CD4-positive, alpha-beta T cell treated with Interleukin-2 at 100 ng/mL for 4 hours (primary cell): ENCODE measurements at places on chromosomes 4 and X.

- no peak for DNase-seq
These were observed 208.7 kb upstream of the FTHL17 start for GRCh38 chrX:31280580-31280979.

- no peak for DNase-seq
These were observed 195.3 kb downstream of the CHIC1 start for GRCh38 chrX:73758250-73758649.

DNA sequence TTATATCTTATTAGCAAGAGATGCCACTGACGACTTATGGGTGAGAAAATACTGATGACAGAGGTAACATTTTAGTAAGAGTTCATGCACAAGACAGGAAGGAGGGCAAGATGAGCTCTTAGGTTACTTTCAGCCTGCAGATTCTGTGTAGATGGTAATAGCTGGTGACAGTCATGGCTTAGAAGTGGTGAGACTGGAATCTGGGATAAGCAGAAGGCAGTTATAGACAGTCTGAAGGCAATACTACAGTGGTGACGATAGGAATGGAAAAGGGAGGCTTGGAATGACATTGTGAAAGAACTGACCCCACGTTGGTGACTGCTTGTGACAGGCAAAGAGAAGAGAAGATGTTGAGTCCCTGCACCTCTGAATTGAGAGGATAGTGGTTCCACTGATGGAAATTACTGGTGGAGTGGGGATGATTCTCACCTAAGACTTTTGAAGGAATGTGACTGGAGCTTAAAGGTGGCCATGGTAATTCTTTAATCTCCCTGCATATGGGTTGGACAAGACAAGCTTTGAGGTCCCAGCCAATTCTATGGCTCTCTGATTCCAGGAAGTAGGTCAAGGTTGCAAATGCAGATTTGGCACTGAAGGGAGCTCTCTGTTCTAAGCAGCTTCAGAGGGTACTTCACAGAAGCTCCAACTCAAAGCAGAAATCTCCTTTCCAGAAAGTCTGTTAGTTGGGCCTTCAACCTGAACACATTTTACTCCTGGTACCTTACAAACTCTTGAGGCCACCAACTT lies 99.7 kb downstream of the RASL11B start:
- DNase-seq: no peak

DNA sequence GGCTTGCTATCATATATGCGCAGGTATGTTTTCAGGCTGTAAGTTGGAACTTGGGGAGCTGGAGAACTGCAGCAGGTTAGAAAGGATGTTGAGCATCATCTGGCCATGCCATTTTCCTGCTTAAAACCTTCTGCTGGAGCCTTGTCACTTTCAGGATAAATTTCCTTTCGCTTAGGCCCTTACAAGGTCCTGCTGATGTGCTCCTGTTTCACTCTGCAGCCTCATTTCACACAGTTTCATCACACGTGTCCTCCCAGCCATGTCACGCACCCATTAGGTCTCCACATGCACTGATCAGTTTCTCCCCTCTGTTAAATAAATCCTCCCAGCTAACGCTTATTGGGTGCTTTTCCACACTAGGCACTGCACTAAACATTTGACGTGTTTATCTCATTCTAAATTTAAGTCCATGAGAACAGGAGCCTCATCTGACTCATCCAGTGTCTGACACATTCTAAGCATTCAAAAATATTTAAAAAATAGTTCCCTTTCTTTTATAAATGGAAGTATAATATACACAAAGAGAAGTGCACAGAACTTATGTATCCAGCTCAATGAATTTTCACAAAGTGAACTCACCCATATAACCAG lies 14.5 kb downstream of the SOD3 start:
- DNase-seq: no peak

GRCh38 chr4:40553995-40554394 lies 75.7 kb downstream of the RBM47 start:
- no peak for DNase-seq
